ENCODE measurements at places on chromosomes 6 and 20.

GRCh38 chr20:54200487-54201267 lies 7.2 kb upstream of the PFDN4 start:
- DNase-seq: no peak

GRCh38 chr6:18501663-18502013 lies 114.5 kb downstream of the RNF144B start:
- DNase-seq: no peak

DNA sequence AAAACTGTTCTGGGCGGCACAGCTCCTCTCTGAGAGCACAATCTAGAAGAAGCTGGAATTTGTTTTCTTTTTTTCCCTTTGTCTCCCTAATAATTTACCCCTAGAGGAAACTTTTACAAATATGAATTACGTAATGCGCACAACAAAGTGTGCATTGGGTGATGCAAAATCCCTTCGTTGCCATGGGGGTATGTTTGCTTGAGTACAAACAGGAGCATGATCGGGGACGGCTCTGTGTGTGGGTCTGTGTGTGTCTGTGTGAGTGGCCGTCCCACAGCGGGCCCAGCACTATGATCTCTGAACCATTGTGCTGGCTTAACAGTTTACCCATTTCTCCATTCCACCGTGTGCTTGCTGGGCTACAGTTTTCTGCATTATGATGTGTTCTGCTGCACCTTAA lies 278.2 kb downstream of the CDC5L start:
- DNase-seq: no peak

DNA sequence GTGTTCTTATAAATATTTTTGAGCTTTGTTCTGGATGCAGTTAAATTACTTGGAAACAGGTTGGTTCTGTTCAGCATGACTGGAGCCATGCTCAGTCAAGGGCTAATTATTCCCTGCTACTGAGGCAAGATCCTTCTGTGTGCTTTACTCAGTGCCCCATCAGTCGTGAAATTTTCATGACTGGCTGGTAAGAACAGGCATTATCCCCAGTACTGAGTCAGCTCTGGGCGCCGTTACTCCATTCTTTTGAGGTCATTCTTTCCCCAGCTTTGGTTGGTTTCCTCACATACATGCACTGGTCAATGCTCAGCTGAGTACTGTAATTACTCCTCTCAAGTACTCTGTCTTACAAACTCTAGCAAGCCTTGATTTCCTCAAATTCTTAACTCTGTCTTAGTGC lies 71.3 kb downstream of the CDKAL1 start:
- no peak for DNase-seq

DNA sequence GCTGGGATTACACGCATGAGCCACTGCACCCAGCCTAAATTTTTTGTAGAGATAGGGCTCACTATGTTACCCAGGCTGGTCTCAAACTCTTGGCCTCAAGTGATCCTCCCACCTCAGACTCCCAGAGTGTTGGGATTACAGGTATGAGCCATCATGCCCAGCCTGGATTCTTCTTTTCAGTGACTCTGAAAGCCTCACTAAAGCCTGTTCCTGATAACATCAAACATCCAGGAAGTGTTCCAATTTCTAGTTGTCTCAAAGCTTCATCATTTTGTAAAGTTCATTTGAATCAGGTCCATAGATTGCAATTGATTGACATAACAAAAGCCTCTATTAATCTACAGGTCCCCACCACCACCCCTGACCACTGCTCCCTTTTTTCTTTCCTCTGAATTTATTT lies 29.2 kb upstream of the CHMP4B start:
- no peak for DNase-seq

DNA sequence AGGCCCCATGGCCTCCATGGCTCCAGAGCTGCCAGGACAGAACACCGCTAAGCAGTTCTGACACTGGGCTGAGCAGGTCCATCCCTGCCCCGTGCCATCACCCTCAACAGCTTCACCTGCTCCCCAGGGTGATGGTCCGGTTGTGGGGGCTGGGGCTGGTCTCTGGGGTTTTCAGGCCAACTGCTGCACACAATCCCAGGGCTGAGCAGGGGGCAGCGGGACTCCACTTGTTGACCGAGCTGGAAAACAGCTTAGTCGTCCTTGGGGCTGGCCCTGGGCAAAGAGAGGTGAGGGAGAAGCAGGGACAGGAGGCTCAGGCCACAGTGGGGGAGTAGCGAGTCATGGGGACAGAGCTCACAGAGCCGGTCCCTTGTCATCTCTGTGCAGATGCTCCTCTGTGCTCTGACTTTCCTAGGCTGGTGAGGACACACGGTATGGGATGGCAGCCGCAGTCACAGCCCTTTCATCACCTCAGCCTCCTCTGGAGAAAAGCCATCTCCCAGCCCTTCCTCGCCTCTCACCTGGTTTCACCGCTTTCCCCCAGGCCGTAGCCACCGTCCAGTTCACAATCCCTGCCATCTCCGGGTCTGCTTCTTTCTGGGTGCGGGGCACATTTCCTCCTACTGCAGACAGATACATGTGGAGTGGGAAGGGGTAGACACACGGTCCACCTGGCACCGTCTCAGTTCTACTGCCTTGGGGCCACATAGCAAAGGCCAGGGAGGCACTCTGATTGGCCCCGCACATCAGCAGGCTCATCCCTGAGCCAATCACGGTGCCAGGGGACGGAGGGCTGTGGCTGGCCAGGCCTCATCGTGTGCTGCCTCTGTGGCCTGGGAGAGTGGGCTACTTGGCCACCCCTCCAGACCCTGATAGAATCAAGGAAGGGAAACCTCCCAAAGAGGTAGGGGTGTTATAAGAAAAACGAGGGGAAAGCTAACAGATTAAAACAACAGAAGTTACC lies 19.1 kb downstream of the MDFI start:
- DNase-seq: no peak

DNA sequence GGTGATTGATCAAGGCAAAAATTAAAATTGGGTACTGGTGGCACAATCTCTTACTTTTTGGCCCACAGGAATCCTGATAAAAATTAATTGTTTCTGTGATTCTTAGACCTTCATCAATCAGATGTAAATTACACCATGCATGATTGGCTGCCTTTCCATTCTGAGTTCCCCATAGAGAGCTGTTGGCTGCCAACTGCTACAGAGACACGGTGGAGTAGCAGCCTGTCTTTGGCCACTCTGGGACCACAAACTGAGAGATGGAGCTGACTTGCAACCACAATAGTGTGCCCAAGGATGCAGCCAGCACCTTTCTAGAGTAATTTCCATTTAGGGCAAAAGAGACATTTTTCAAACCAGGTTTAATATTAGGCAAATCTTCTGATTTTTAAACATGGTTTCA lies 274.3 kb upstream of the MMS22L start:
- DNase-seq: no peak

- DNase-seq: no peak
Observed at GRCh38 chr6:135904666-135905065, 53.2 kb downstream of the PDE7B start.

- DNase-seq: no peak
Observed at GRCh38 chr6:131269565-131270391, 134.5 kb downstream of the AKAP7 start.

DNA sequence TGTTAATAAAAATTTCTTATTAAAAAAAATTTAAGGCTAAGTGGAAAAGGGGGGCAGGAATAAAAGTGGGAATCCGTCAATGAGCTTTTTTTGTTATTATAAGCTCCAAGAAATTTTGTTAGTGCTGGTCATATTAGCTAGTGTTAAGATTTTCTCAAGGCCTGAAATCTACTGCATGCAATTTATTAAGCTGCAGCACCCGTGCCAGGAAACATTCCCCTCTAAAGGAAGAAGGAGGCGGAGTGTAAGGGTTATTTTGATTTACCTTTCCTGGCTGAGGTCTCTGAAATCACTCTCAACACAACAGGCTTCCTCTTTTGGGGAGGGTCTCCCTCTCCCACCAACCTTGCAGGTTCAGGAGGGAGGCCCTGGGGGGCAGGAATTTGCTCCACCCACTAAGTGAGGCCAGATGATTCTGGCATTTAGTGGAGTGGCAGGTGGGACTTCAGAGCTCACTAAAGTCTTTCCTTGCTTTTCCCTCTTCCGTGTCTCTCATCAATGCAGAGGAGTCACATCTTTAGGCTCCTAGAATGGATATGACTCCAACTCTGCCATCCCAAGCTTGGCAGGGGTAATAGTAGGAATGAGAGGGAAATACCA lies 168.8 kb downstream of the BCAS1 start:
- DNase-seq: no peak
